ENCODE measurements at places on chromosomes 6 and 20.

- no peak for DNase-seq
Measured at GRCh38 chr20:36378686-36379085, 72.5 kb downstream of the DLGAP4 start.

GRCh38 chr6:34339432-34339831, 53.0 kb downstream of the NUDT3 start:
- no peak for DNase-seq

DNA sequence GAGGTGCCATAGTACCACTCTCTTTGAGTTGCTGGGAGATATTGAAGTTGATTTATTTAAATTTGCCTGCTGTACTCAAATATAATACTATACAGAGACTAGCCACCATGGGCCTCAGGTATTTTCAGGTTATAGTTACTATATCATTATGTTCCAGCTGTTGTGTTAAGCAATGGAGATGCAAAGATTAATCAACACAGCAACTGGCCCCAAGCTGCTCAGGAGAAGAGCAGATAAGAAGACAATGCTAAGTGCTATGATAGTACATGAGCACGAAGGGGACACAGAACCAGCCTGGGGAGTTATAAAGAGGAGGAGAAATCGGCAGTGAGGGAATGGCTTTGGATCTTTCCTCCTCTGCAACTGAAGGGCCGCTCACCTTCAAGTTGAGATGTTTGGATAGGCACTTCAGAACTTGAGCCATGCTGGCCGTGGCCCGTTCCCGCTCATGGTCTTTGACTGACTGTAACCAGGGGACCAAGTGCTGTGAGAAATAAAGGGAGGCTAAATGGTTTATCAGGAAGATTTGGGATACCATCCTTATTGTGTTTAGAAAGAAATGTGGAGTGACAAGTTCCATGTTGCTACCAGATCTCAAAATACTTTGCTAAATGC, 24.3 kb upstream of the RPN2 start:
- no peak for DNase-seq

- DNase-seq = no peak
Measured at GRCh38 chr6:44668391-44668930, 281.0 kb downstream of the CDC5L start.

Data from COLO829 (cell line).